ENCODE measurements at places on chromosomes 11 and 22.

- no peak for DNase-seq
Observed at GRCh38 chr11:126764231-126764630, 236.3 kb downstream of the KIRREL3 start.

DNA sequence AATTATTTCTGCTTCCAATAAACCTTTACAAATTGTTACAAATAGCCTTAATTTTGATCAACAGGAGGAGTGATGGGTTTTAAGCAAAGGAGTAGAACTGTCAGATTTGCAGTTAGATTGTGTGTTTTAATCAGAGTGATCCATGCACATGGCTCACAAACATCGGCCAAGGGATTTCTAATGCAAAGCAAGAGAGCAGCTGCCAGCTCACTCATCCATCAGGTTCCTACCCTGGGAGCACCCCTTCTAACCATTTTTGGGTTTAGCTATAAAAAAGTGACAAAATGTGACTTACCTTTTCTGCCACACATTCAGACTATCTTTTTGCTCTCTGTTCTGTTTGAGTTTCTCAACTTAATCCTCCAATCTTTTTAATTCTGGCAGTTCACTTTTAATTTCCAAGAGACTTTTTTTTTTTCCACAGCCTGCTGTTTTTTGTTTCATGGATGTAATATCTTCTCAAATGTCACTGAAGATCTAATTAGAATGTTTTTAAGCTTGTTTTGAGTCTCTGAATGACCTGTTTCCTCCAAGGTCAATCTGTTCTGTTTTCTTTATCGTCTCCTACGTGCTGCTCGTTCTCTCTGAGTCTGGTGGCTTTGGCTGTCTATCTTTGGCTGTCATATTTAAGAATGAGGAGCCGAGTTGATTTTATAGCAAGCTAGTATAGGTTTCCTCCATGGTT lies 6.0 kb downstream of the IZUMO1R start:
- DNase-seq = no peak

- no peak for DNase-seq
Observed at GRCh38 chr11:69111624-69112542, 43.9 kb upstream of the SMIM38 start.

GRCh38 chr22:31728857-31729256 lies 21.1 kb downstream of the PRR14L start:
- DNase-seq = no peak

GRCh38 chr11:132358573-132358953 lies 988.1 kb downstream of the NTM start:
- DNase-seq = no peak

DNA sequence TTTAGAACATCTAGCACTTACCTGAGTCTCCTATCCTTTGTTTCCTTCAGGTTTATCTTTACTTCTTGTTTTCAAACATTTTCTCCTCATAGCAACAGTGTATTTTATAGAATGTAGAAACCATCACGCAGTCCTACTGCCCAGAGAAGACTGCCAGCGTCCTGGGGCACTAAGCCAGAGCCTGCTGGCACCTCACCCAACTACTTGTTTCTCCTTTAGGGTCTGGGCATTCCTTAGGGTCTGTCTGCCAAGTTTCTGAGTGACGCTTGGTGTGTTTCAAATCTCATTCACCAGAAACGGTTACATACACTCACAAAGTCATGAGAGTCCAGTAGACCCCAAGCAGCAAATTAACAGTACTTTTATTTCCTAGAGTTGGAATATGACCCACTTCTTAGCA lies 49.6 kb upstream of the SLC25A1 start:
- DNase-seq = no peak

DNA sequence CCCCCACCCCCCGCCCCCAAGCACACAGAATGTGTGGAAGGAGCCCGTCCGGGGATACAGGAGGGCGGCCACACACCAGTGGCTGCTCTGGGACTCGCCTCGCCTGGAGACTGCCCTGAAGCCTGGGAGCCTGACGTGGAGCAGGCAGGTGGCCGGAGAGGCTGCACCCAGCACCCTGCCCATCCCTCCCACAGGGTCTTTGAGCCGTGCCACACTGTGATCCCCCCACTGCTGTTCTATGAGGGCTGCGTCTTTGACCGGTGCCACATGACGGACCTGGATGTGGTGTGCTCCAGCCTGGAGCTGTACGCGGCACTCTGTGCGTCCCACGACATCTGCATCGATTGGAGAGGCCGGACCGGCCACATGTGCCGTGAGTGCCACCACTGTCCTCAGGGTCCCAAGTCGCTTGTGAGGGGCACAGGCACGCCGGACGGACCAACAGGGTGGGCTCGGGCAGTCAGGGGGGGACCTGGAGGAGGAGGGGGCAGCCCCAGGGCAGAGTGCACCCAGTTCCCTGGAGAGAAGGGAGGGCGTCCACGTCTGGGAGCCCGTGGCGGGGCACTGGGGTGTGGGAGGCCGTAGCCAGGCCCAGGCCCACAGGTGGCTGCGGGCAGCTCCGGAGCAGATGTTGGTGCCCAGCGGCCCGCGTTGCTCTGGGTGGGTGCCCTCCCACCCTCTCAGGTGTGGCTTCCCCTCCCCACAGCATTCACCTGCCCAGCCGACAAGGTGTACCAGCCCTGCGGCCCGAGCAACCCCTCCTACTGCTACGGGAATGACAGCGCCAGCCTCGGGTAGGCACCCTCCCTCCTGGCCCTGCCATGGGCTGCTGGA lies 27.0 kb upstream of the MUC5B start:
- no peak for DNase-seq
